ENCODE measurements at places on chromosomes 13 and 19. TPM values are rescaled to one million over a fixed set of nuclear protein-coding genes. Genes with fewer than 3 reads are reported as not detected.

The ADGRE3 gene
- 0.09 TPM for polyA plus RNA-seq

The ERCC1 gene
- 88.7 TPM for polyA plus RNA-seq

The KRTDAP gene
- polyA plus RNA-seq: 0.48 TPM

DNA sequence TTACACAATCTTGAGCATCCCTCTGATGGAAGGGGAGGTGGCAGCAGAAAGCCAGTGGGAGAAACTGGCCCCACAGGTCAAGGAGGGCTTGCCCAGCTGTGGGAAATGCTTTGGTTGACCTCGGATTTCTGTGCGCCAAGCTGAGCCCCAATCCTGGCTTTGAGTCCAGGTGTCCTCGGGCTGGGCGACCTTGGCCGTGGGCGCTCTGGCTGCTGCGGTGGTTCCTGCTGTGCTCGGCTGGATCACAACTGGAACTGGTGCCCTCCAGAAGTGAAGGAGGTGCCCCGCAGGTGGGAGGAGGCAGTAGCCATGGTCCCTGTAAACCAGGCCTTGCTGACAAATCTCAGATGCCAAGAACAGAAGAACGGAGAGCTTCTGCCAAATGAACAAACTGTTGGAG, 56.4 kb downstream of the ZNF676 start:
- DNase-seq: no peak

- DNase-seq: no peak
Measured at GRCh38 chr13:46100191-46100815, 4.5 kb downstream of the CPB2 start.

- no peak for DNase-seq
Measured at GRCh38 chr13:30499338-30499737, 33.6 kb upstream of the HMGB1 start.

DNA sequence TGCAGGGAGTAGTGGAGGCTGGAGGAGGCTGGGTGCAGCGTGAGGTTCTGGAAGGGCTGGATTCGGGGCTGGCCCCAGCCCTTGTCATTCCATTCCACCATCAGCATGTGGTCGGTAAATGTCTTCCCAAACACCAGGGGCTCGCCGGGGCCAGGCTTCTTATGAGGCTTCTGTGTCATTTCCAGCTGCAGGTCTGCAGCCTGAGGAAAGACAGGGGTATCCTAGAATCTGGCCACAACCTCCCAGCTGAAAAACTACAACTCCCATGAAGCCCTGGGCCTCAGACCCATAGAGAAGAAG, 4.4 kb downstream of the BCAT2 start:
- no peak for DNase-seq

GRCh38 chr19:11530432-11530831, 1.5 kb upstream of the ECSIT start:
- DNase-seq: no peak

All from left renal cortex interstitium (tissue), 4 donors.